ENCODE measurements at places on chromosomes 2 and 18.

- DNase-seq, result no peak
Measured at GRCh38 chr18:26757263-26758019, 108.1 kb downstream of the AQP4 start.

DNA sequence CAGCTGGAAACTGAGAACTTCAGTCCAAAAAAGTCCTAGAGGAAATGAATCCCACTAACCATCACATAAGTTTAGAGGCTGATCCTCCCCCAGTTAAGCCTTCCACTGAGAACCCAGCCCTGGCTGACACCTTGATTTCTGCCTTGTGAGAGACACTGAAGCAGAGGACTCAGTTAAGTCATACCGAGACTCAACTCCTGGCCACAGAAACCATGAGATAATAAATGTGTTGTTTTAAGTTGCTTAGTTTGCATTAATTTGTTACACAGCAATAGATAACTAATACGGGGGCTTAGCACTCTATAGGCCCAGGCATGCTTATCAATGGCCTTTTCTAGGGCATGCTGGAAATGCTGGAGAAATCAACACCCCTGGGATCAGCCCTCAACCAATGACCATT is 3.4 kb upstream of the ADD2 start:
- DNase-seq, result no peak

DNA sequence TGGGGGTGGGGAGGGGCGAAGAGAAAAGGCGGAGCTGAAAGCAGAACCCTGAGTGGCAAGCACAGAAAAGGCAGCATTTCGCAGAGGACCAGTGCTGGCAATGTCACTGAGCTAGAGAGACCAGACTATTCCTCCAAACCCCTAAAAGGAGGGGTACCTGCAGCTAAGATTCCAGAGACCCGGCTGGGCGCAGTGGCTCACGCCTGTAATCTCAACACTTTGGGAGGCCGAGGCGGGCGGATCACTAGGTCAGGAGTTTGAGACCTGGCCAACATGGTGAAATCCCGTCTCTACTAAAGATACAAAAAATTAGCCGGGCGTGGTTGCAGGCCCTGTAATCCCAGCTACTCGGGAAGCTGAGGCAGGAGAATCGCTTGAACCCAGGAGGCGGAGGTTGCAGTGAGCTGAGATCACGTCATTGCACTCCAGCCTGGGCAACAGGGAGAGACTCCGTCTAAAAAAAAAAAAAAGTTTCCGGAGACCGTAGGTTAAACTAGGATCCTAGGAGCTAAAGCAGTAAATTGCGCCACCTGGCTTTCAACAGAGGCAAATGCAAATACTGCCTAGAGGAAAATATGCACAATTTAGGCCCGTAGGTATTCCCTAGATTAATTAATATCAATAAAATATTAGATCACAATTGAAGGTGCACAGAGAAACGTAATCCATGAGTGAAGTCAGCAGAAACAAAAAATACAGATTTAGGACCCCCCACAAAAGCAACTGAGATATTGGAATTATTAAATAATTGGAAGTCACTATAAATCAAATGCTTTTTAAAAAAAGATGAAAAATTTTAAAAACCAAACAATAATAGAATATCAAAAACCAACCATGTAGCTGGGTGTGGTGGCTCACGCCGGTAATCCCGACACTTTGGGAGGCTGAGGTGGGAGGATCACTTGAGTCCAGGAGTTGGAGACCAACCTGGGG is 4.9 kb downstream of the UCN start:
- no peak for DNase-seq

GRCh38 chr18:77552945-77553344 is 303.3 kb downstream of the GALR1 start:
- DNase-seq, result no peak

DNA sequence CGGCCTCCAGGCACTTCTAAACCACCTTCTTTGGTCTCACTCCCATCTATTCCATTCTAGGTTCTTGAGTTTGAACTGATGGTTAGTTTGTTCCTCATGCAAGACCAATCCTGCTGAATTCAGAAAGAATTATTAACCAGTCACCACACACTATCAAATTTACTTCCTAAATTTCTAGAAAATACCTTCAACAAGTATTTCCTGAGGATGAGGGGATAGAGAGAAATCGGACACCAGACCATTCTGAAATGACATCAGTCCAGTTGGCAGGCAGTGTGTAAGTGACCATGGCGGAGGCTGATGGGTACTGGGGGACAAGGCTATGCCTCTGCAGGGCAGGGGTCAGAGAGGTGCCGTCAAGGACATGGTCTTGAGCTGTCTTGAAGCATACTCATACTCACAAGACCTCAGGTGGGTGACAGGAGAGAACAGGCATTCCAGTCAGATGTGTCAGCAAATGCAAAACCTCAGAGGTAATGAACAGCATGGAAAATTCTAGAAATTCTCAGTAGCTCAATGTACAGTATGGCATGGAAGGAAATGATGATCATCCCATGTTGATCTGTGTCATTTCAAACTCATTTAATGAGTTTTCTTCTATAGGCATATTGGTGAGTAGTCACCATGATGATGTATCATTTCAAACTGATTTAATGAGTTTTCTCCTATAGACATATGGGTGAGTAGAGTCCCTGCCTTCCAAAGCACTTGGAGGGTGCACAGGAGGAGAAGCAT is 119.6 kb downstream of the DDX1 start:
- no peak for DNase-seq

DNA sequence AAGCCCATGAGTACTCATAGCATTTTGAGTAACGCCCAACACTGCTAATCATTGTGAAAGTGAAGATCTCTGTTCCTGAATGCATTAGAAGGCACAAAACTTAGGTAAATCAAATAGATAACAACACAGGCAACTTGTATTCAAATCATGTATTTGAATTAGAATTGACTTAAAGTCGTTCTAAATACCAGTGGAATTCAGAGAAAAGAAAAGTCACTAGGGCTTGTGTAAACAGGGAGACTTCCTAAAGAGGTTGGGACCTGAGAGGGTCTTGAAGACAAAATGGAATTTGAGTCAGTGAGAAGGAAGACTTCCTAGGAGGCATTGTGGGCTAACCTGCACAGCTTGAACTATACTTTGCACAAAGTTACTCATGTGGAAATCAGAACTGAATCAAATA is 127.2 kb downstream of the CTNNA2 start:
- DNase-seq, result no peak

GRCh38 chr2:11796190-11797171 is 50.0 kb downstream of the LPIN1 start:
- DNase-seq, result no peak

DNA sequence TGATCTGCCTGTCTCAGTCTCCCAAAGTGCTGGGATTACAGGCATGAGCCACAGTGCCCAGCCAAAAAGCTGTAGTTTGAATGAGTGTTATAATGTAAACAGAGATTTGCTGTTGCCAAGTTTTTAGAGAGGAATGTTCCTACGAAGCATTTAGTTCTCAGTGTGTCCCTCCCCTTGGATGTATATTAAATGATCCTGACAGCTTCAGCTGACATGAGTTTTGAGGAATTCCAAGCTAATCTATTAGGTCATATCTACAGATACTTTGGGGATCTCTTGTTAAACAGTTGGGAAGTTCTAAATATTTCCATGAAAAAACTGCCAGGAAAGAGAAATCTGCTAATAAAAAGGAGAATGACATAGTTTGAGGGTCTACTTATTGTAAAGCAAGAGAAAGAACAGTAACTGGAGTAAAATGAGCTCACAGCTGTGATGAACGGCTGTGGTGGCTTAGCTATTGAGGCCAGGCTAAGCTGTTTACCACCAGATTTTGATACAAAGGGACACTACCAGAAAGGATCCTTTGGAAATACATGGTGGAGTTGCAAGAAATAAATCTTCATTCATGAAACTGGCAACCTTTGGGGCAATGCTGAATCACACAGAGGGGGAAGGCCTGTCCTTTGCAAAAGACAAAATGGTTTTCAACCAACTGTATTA is 2.6 kb upstream of the STON1 start:
- DNase-seq, result no peak

DNA sequence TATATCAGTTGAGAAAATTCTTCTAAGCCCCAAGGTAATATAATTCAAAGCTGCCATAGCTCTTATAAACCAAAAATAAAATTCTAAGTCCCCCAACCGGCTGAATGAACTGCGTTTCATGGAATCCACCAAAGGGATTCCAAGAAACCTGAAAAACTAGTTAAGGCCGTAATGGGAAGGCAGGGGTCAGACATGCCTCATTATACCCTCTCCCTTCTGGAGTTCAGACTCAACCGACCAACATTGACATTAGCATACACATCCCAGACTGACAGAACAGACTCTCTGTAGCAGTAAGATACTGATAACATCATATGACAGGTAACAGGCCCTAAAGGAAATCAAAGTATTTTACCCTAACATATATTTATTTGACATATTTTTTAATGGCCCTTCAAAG is 31.4 kb upstream of the PHLPP1 start:
- no peak for DNase-seq

All from CD4-positive, alpha-beta T cell (primary cell).